Esophagus squamous epithelium (tissue), 5 donors: ENCODE measurements at places on chromosomes 5 and 9.

- no peak for DNase-seq
Observed at GRCh38 chr9:37424686-37425297, 2.3 kb downstream of the GRHPR start.

DNA sequence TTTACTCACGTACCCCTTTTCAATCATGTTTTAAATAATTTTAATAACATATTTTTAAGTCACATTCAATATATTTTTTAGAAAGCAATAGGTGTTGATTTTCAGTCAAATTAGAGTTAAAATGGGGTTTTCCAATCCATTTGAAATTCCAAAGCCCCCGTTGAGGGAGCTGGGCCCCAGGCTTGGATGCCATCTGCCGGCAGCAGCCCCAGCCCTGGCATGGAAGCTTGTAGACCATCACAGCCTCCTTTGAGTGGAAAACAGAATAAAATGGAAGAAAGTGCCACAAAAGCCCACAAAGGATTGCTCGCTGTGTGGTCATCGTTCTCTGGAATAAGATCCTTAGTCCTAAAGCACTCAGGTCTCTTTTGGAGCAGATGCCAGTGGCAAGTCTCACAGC is 81.4 kb downstream of the SEMA5A start:
- no peak for DNase-seq

GRCh38 chr9:128416432-128417019 is 4.1 kb upstream of the CERCAM start:
- DNase-seq = no peak

DNA sequence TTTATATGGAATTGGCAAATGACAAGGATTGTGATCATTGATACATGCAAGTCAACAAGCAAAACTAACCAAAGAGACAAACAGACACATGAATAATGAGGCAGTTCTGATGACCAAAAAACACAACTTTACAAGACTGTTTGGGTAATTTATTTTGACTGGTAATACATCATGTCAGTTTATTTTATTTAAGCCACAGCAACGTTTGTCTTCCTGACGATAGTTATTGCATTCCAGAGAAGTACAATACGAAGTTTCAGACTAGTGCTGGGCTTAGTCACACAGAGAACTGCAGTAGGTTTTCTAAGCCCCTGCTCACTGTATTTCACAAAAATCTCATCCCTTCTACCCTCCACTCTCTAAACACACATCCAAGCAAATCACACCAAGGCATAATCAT is 514.2 kb downstream of the RAB3C start:
- DNase-seq = no peak

DNA sequence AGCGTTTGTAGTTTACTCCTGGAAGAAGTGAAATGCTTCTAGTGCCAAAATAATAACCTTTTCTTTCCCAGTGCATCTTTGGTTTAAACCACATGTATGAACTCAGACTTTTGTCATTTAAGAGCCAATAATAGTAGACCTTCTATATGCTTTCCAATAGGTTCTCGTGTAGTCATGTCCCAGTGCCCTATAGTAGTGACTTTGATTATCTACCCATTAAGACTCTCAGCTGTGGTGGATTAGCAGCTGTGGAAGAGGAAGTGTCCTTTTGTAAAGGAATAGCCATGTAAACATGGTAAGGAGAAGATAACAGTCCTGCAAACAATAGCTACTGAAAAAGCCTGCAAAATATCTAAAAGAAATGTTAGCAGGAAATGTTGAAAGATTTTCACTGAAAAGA is 765.3 kb downstream of the MTRR start:
- no peak for DNase-seq

DNA sequence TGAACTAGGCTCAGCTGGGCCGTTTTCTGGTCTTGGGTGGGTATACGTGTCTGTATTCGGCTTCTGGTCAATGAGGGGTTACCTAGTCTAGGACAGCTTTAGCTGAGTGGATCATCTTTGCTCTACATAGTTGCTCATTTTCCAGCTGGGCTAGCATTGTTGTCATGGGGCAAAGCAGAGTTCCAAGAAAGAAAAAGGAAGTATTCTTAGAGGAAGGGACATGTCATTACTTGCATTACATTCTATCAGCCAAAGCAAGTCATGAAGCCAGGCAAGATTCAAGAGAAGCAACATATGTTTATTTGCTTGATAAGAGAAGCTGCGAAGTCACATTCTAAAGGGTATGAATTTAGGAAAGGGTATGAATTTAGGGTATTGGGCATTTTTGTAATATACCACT is 396.5 kb downstream of the ZNF608 start:
- no peak for DNase-seq

GRCh38 chr9:95729669-95730368 is 145.7 kb upstream of the ERCC6L2 start:
- no peak for DNase-seq

DNA sequence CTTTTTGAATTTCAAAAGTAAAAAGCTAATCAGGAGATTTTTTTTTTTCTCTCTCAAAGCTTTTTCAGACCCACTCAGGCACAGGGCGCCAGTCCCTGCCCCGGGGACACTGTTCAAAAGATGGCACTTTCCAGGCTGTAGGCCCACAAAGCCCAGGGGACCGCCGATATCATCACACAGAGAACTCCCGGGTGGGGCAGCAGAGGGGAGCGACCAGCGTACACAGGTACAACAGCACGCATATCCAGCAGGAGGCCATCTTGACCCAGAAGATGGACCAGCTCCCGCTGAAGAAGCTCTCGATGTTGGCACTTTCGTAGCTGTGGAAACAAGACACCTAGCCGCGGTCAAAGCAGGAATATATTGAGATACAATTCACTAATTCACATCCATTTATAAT is 108.3 kb downstream of the THBS4 start:
- no peak for DNase-seq

- no peak for DNase-seq
Observed at GRCh38 chr5:176723440-176723839, 76.2 kb downstream of the TSPAN17 start.

DNA sequence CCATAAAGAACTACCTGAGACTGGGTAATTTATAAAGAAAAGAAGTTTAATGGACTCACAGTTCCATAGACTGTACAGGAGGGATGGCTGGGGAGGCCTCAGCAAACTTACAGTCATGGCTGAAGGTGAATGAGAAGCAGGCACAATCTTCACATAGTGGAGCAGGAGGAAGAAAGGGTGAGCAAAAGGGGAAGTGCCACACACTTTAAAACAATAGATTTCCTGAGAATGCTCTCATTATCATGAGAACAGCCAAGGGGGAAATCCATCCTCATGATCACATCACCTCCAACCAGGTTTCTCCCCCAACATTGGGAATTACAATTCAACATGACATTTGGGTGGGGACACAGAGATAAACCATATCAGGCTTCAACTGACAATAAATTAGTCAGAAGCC is 664.9 kb downstream of the TAF11L14 start:
- DNase-seq = no peak

DNA sequence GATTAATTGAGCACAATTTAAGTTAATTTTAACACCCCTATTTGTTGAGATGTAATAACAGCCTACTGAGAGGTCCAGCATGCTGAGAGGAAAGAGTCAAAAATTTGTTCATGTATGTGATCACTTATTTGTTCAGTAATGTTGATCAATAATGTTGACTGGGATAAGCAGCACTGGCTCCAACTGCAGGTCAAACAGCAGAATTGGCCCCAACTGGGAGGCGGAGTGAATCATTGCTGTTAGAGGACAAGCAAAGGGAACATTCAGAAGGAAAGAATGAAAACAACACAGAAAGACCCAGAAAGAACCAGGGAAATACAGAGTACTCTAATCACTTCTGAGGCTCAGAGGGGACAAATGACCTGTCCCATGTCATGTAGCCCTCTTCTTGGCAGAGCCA is 221.1 kb downstream of the COMMD10 start:
- DNase-seq = no peak

DNA sequence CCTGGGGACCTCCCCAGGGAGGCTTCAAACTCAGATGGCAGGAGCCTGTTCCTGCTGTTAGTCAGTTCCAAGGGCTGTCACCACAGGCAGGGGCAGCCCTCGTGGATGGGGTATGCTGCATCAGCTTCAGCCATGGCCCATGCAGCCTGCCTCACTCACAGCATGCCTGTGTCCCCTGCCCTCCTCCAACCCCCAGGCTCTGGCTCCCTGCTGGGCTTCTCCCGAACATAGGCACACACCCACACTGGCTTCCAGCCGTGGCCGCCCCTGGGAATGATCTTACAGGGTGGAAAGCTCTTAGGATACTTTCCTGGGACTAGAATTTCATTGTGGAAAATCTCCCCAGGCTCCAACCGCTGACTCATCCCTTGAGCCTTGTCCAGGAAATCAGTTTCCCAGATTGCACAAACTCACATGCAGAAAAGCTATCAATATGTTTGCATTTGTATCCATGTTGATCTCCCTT is 163.8 kb downstream of the SEC61B start:
- no peak for DNase-seq

DNA sequence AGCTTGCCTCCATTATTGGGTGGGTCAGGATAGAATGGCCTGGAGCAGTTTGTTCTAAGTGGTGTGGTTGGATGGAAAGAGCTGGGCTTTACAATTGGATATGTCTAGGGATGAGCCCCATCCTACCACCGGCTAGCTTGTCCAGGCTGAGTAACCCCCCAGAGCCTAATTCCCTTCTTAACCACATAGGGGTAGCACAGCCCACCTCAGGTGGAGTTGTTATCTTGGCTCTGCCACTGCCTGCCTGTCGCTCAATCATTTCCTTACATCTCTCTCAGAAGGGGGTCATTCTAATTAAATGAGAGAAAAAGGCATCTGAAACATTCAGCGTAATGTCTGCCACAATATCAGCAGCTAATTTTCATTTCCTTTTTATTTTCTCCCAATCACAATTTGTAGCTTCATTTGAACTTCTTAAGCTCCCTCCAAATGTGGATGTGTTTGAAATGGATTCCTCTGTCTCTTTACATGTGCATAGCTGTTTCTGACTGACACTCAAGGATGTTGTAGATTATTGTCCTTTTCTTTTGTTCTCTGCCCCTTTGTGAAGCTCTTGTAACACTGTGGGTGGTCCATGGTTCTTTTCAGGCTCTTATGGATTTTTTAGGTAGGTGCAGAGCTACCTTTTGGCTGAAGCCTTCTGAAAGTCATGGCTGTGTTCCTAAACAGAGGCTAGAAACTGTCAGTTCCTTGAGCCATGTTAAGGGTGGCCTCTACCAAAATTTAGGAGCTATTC is 383.1 kb upstream of the KLF4 start:
- DNase-seq = no peak

GRCh38 chr5:176921714-176922113 is 22.6 kb upstream of the HK3 start:
- no peak for DNase-seq

GRCh38 chr5:33549982-33550567 is 109.3 kb downstream of the TARS1 start:
- DNase-seq = no peak

DNA sequence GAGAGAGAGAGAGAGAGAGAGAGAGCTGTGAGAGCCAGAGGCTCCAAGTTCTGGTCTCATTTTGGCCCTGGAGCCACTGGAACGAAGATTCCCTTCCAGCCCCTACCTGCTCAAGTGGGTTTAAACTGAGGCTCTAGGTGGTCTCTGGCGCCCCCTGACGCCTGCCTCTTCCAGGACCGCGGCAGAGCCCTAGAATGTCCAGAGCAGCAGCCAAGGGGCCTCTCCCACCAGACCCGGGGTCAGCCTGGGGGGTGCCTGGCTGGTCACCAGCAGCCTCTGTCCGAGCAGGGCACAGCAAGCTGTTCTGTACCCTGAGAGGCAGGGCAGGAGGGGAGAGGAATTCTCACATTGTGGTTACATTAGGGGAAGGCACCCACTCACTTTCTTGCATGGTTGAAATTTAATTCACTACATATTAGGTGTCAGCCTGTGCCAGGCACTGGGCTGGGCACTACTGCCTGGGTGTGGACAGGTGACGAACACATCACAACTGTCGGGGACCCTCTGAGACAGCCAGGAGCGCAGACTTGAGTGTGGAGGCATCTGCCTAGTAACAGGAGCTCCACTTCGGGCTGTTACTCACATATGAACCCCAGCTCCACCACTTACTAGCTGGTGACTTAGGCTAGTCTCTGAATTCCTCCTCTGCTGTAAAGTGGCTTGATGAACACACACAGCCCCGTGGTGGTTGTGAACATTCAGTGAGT is 44.5 kb downstream of the AMBP start:
- no peak for DNase-seq

- no peak for DNase-seq
Observed at GRCh38 chr5:140996060-140996459, 29.8 kb downstream of the PCDHAC2 start.

DNA sequence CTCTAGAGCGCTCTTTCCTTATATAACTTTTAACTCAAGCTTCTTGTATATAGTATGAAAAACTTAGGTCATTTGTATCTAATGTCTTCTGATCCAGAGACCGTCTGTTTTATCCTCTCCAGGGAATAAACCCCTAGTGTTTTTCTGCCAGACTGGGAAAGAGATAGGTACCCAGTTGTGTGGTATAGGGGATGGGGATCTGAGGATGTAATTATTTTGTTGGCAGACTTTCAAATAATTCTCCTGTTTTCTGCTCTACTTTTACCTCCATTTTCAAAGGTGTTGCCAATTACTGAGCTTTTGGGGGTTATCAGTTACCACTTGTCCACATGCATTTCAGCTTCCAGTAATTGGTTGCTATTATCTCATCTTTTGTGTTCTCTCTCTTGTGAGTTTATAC is 17.9 kb downstream of the CCDC171 start:
- no peak for DNase-seq

DNA sequence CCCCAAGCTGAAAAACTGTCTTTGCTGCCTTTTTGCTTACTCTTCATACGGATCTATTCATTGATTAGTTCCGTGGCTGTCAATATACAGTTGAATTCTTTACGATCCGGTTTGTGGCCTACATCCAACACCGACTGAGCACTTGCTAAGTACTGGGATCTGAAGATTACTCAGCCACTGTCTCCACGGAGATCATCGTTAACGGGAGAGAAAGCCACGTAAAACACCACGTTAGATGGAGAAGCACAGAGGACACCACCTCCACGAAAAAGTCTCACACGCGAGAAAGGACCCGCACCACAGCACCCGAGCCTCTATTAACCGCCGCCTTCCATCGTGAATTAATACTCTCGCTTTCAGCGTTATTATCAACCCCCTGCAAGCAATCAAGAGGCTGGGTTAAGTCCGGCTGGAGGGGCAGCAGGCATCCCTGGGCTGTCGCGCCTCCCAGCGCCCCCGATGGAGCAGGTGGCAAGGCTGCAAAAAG is 650 bp downstream of the ELP1 start:
- no peak for DNase-seq

DNA sequence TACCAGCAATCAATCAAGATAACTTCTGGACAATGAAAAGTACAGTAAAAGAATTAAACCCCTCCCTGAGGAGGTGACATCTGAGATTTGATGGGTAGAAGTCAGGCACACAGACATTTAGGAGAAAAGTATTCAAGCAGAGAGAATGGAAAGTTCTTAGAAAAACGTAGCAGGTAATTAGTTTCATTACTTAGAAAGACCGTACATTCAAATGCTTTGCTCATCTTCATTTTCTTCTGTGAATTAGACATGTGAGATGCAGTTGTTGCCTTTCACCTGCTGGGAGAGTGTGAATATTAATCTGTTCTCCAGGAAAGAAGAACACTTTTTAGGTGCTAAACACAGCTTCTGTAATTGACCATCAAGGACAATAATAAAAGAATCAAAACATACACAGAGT is 71.3 kb upstream of the PPP1R2B start:
- DNase-seq = no peak

GRCh38 chr5:9344751-9345240 is 201.1 kb downstream of the SEMA5A start:
- no peak for DNase-seq
